MCF 10A (cell line): ENCODE measurements at places on chromosomes 11 and 22.

DNA sequence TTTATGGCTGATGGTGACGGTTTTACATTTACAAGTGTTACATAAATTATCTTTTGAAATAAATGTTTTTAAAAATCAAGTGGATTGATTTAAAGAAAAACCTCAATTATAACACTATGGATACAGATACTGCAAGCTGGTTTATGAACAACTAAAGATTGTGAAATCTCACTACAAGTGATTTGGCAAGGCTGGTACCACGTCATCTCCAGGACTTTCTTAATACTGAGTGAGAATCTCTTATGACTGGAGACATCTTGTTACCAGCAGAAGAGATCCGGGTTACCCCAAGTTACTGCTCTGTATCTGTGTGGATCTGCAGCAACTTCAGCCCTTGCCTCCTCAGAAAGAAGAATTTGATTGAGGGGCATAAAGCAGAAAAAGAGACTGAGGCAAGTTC is 452.9 kb downstream of the MN1 start:
- peak; percentile 68 for DNase-seq

DNA sequence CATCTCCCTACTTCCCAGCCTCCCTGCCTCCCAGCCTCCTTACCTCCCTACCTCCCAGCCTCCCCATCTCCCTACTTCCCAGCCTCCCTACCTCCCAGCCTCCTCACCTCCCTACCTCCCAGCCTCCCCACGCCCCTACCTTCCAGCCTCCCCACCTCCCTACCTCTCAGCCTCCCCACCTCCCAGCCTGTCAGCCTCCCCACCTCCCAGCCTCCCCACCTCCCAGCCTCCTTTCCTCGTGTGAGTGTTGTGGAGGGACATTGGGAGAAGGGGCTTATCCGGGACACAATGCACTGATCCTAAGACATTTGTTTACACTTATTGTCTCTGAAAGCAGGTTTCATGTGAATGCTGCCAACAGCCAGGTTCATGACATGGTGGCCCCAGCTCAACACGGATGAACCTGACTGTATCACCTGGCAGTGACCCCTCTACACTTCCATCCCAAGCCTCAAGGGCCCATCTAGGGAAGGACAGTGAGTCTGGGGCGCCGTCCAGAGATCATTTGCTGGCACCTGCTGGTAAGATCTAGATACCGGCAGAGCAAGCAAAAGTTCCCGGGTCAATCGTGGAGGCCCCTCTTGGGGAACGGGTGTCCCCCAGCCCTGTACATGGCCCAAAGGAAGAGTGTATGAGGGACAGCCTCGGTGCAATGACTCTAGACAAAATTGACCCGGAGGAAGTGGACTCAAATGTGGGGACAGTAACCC is 34.5 kb upstream of the TH start:
- DNase-seq = no peak

DNA sequence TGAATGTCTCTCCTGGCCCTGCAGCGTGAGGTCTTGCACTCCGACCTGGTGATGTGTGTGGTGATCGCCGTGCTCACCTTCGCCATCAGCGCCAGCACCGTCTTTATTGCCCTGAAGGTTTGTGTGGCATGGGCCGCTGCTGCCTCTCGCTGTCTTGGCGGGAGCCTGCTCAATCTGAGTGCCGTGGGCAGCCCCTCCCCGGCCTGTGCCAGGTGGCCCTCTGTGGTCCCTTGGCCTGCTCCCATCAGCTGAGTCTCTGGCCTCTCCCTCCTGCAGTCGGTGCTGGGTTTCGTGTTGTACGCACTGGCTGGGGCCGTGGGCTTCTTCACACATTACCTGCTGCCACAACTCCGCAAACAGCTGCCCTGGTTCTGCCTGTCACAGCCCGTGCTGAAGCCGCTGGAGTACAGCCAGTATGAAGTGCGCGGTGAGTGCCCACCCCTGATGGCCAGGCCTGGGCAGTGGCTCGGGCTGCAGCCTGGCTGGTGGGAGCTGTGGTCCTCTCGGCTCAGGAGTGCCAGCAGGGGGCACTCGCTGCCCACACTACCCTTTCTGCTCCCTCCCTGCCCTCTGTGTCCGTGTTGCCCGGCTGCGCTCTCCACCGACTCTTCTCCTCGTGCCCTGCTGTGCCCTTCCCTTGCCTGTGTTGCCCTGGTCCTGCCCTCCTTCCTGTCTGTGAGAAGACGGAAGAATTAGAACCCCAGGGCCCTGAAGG is 10.2 kb downstream of the PCNX3 start:
- no peak for DNase-seq

- no peak for DNase-seq
These were observed 19.3 kb downstream of the PATZ1 start for GRCh38 chr22:31326877-31327276.

- no peak for DNase-seq
These were observed 5.6 kb downstream of the SHANK3 start for GRCh38 chr22:50678218-50678650.

- no peak for DNase-seq
These were observed 1.4 kb downstream of the FGF4 start for GRCh38 chr11:69773626-69774353.

DNA sequence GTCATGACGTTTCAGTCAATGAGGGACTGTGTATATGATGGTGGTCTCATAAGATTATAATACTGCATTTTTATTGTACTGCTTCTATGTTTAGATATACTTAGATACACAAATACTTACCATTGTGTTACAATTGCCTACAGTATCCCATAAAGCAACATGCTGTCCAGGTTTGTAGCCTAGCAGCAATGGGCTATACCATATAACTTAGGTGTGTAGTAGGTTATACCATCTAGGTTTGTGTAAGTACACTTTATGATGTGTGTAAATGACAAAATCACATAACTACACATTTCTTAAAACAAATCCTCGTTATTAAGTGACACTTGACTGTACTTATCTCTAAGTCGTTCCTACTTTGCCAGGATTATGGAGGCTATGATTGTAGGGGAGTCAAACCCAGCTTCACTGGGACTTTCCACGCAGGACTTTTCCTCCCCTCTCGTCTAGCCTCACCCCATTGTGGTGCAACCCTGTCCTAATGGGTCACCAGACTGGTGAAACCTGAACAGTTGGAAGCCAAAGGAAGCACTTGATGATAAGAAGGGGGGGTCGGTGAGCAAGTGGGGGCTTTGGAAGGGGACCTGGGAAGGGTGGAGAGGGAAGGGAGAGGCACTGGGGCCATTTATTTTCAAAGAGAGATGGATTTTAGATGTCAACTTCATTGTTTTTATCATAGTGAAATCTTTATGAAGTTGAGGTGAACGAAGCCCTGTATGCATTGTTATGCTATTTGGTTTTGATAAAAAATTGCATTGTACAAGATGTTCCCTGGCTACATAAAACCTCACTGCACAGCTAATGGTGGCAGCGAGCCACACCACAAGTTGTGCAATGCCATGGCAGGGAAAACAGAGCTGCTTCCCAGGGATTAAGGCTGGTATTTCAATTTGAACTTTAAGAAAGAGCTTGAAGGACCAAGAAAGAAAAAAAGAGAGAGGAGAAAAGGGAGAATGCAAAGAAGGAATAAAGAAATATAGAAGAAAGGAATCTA is 129.1 kb downstream of the EHF start:
- DNase-seq = peak; percentile 96

- no peak for DNase-seq
These were observed 87.1 kb upstream of the CSNK2A3 start for GRCh38 chr11:11440144-11440543.

- no peak for DNase-seq
These were observed 14.9 kb downstream of the FZD4 start for GRCh38 chr11:86940122-86940777.

GRCh38 chr11:94090401-94090800 is 38.2 kb upstream of the PANX1 start:
- no peak for DNase-seq

GRCh38 chr11:75851203-75851602 is 36.2 kb downstream of the UVRAG start:
- peak; percentile 6 for DNase-seq

- no peak for DNase-seq
These were observed 7.6 kb downstream of the LRRC10B start for GRCh38 chr11:61516191-61516590.

- no peak for DNase-seq
These were observed 8.7 kb upstream of the NXPE4 start for GRCh38 chr11:114604179-114604813.

DNA sequence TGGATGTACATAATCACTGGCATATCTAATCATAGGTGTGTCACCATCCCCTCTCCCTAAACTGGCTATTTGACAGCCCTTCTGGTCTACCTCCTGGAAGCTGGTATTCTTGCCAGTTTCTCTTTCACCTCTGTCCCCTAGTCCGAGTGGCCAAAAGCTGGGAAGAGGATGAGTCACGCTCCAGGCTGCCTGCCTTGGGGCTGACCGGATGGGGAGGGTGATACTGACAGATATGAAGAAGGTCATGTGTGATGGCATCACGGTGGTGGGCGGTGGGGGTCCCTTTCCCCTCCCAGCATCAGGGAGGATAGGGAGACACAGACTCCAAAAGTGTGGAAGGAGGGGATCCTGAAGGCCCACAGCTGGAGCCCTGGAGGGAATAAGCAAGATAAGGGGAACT is 4.8 kb downstream of the OAF start:
- DNase-seq = peak; percentile 44

GRCh38 chr22:17501679-17502285 is 61.5 kb upstream of the SLC25A18 start:
- peak; percentile 79 for DNase-seq

DNA sequence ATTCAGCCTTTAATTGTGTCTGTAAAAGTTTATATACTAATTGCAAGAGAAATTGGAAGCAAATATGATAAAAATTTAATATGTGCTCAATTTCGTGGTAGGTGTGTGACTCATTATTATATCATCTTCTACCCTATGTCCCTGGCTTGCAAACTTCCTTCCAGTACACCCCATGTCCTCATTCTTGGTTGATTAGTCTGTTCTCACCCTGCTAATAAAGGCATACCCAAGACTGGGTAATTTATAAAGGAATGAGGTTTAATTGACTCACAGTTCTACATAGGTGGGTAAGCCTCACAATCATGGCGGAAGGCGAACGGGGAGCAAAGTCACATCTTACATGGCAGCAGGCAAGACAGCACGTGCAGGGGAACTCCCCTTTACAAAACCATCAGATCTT is 11.9 kb downstream of the MRGPRX3 start:
- DNase-seq = peak; percentile 35

DNA sequence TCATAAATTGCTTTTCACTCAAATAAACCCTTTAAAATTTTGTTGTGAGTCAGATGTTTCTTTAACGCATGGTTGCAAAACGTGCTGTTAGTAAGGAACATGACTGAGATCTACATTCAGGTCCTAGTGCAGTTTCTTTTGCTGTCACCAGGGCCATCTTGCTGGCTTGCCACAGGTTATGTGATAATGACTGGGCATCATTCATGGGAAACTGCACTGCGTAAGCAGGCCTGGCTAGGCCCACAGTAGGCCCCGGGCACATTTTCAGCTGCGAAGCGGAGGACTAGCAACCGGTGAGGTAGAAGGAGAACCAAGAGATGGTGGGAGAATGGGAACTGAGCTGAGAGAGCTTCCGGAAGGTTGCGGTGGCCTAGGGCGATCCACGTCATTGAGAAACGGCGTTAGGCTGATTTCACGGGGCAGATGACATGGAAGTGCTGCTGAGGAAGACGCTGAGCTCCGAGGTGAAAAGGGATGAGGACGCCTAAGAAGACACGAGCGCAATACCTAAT is 3.2 kb upstream of the KLHDC7B start:
- peak; percentile 67 for DNase-seq

DNA sequence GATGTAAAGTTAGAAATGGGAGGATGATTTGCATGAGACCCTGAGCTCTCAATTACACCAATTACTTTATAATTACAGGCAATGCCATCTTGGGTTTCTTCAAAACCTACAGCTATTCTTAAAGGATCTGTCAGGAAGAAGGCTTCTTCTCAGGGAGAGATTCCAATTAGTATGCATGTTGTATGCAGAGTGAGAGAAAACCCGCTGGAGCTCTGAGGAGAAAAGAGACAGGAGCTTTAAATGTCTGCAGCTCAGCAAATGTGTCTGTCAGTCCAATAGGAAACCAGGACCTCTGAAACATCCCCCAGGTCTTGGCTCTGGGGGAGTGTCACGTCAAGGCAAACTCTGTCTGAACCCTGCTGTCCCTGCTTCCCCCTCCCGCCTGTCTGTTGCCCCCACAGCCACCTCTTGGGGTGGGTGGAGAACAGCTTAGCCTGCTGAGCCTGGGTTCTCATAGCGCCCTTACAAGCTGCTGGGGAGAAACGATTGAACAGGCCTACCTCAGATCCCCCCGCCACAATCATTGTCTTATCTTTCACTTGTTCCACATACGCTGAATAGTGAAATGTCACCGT is 140.2 kb downstream of the SPATA19 start:
- DNase-seq = no peak

GRCh38 chr11:109552376-109552775 is 130.4 kb downstream of the C11orf87 start:
- DNase-seq = peak; percentile 48

GRCh38 chr11:13667245-13667644 is 1.2 kb upstream of the FAR1 start:
- DNase-seq = no peak

DNA sequence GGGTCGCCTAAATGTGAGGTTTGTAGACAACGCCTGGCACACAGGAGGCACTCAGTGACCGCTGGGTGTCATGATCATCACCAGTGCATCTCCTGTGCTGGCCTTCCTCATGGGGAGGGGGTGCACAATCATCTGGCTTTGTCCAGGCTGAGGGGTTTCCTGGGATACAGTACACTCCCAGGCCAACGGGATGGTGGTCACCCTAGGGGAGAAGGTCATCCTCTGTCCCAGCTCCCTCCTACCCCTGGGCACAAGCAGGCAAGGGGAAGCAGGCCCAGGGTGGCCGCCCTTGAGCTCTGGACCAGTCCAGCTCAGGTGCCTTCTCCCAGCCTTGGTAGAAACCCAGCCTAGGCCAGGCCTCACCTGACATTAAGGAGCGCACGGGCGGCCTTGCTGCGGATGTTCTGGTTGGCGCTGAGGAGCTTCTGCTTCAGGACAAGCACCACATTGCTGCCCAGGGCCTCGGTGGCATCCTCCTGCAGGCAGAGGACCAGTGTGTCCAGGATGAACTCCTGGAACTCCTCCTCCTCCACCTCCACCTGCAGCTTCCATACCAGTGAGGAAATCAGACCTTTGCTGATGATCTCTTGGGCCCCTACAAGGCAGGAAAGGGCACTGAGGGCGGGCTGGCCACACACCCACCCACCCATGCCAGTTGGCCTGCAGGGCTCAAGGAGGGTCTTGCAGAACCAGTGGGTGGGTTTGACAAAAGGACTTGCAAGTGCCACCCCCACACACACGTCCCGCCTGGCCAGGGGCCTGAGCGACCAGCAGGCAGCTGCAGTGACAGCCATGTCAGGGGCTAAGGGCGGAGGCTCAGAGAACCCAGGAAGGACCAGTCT is 6.6 kb upstream of the GNAZ start:
- DNase-seq = no peak
